ENCODE measurements at places on chromosomes 16 and 17.

- no peak for DNase-seq
Measured at GRCh38 chr17:27269201-27269600, 24.7 kb upstream of the WSB1 start.

DNA sequence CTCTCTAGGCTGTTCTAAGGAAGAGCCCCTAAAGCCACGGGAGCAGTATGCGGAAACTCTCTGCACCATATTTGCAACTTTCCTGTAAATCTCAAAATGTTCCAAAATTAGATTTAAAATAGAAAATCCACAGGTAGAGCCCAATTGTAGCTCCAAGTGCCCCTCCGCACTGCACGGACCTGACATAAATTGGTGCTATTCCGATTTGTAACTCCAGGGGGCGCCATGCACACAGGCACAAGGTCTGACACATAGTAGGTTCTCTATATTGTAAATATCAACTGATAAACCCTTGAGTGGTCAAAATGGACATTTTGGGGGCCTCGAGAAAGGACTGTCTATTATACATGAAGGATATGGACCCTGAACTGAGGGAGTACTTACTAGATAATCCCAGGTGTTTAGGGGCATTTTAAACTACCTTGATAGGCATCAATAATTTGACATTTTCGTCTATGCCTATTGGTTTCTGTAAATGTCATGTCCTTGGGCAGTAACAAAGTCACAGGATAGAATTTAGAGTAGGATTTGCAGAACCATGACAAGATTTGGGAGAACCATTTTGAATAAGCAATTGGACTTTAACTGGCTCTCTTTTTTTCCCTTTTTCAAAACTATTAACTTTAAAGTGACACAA lies 36.6 kb upstream of the TMEM132E start:
- DNase-seq = no peak

- no peak for DNase-seq
Measured at GRCh38 chr16:11147754-11148444, 108.1 kb downstream of the SOCS1 start.

GRCh38 chr16:56419740-56420548 lies 5.4 kb downstream of the AMFR start:
- no peak for DNase-seq

- peak; percentile 10 for DNase-seq
Measured at GRCh38 chr17:69141431-69142174, at the start of gene ABCA6. ABCA6 (minus strand) TSS chr17:69141895; CDS start chr17:69140703, 1,192 bp downstream.

GRCh38 chr16:11234884-11235702 lies 20.9 kb downstream of the SOCS1 start:
- no peak for DNase-seq

DNA sequence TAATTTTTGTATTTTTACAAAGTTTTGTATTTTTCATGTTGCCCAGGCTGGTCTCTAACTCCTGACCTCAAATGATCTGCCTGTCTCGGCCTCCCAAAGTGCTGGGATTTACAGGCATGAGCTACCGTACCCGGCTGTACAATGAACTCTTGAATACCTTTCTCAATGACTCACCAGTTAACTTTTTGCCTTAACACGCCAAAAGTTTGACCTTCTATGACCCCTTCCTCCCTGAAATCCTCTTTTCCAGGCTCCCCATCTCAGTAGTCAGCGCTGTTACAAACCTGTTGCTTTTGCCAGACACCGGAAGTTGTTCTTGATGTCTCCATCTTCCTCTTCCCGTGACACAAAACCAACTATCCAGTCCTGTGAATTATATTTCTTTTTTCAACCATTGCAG lies 158.1 kb upstream of the ASIC2 start:
- DNase-seq = no peak

DNA sequence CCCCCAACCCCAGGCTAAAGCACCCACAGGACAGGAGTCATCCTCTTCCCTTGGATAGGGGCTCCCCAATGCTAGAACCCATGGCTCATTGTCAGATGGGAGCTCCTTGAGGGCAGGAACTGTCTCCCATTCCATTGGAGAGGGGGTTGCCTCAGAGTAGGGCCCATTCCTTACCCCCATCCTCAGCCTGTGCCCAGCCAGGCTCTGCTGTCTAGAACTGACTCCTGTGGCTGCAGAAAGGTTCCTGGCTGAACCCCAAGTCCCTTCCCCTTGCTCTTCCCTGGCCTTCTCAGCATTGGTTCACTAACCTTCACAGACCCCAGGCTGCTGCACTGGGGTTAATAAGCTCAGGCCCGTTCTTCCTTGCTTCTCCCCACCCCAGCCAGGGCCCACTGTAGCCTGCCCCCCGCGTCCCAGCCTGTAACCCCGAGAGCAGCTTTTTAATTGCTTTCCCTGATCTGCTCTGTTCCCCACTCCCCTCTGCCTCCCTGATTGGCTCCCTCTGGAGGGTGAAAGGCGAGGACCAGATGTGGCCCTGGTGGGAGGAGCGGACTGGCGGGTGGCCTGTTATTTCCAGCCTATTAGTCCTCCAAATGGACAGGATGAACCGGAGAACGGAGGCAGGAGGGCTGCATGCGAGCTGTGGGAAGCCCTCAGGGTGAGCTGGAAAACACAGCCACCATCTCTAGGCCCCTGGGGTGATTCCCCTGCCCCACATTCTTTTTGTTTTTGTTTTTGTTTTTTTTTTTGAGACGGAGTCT lies 6.0 kb upstream of the GFAP start:
- no peak for DNase-seq

DNA sequence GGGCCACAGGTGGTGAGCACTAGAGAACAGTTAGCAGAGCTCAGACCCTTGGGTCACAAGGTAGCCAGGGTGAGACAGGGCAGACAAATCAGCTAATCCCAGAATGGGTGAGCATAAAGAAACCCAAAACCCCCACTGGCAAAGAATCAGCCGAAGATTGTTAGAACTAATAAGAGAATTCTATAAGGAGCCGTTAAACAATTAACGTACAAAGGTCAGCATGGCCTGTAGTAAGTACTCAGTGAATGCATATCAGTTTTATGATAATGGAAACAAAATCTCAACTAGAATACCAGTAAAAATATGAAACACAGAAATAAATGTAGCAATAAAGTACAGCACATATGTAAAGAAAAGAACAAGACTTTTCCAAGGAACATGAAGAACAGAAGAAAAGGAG lies 168.6 kb downstream of the NTN1 start:
- DNase-seq = no peak

- no peak for DNase-seq
Measured at GRCh38 chr16:35176449-35176848, 1717.0 kb downstream of the TP53TG3F start.

GRCh38 chr17:17042851-17043460 lies 699 bp downstream of the MPRIP start:
- DNase-seq = no peak

DNA sequence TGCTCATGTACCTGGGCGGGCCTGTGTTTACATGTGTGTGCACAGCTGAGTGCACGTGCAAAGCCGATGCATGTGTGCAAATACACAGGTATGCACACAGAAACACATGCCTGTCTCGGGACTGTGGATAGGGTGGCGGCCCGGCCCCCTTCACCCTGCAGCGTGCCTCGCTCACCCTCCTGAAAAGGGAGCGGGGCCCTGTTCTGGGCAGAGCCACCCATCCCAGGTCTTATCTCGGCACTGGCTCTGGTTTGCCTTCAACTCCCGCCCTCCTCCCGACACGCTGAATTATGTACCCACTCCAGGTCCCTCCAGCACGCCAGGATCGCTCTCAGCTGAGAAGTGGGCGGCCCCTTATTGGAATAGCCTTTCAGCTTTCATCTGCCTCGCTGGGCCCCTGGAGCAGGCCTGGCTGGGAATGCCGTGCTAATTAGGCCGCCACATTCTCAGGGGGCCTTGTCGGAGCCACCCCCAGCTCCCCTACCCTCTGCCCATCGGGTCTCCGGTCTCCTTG lies 77.8 kb downstream of the RTN4RL1 start:
- no peak for DNase-seq

DNA sequence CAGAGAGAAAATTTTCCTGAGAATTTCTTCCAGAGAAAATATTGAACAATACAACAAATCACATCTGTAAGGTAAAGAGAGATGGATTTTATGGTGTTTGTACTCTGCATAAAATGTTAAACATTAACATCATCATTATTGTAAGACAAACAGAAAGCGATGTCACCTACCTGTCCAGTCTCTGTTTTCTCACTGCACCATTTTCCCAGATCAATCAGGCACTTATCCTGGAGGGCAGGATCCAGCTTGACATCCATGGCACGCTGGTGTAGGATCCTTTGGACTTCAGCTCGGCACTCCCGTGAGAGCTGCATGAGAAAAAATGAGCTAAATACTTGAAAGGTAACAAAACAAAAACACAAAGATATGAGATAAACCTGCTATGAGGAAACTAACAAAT lies 55.9 kb upstream of the CLEC18B start:
- DNase-seq = no peak

GRCh38 chr16:77273815-77274214 lies 74.6 kb downstream of the SYCE1L start:
- peak; percentile 16 for DNase-seq

DNA sequence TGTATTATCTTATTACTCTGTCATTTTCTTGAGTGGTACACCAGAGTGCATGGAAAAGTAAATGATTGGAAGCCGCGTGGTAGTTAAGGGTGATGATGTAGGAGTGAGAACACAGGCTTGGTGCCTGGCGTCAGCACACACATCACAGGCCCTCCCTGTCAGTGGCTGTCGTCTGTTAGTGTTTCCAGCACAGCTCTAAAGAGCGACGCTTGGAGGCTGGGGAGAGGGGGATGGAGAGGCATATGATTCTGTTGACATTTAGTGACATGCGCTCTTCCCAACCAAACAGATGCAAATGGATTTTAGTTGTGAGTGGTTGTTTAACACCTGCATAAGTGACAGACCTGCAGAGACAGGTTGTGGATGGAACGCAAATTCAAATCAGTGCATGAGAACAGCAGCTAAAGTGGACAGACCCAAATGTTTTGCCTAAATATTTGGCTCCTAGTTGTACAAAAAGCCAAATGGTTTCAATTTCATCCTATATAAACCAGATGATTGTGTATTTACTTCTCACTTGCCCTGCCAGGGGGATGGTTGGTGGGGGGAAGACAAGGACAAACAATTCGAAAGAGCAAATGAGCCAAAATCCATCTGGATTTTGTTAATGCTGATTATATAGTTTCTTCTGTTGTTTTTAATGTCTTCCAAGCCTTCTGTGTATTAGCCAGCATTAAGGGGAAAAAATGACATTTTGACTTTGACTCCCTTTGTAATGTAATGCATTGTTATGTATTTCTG lies 222.3 kb downstream of the WWOX start:
- no peak for DNase-seq

GRCh38 chr17:73976676-73977521 lies 226.6 kb upstream of the RPL38 start:
- no peak for DNase-seq

GRCh38 chr17:12859520-12859919 lies 70.2 kb downstream of the ARHGAP44 start:
- no peak for DNase-seq

- no peak for DNase-seq
Measured at GRCh38 chr16:69838489-69838888, 76.4 kb downstream of the WWP2 start.

GRCh38 chr17:18105595-18105994 lies 3.0 kb upstream of the MYO15A start:
- no peak for DNase-seq

- DNase-seq = no peak
Measured at GRCh38 chr17:7886227-7887037, 2.2 kb upstream of the CHD3 start.

GRCh38 chr17:46995841-46996571 lies 17.0 kb upstream of the RPRML start:
- peak; percentile 1 for DNase-seq

- no peak for DNase-seq
Measured at GRCh38 chr17:78322327-78322857, 37.5 kb downstream of the SOCS3 start.

DNA sequence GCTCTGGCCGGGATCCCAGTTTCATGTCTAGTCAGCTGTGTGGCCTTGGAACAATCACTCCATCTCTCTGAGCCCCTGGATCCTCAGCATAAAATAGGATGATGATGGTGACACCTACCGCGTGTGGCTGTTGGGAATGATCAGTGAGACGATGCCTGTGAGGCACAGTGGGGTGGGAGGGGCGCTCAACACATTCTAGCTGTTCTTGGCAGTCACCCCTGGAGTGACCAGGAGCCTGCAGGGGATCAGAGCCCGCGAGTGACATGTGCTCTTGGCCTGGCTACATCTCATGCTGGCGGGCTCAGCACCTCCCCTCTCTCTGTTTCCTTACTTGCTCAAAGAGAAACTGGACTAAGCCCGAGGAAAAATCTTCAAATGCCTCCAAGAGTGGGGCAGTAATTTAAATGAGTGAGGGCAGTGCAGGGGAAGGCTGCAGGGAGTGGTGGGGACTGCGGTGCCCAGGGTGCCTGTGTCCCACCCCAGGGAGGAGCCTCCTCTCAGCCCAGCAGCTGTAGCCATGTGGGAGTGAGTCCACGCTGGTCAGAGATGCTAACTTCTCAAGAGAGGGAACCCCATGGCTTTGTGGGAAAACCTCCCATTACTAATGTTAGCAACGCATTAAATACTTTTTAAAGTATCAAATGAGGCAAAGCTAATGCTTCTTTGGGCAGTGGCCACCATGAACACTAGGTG lies 23.1 kb upstream of the DOK4 start:
- DNase-seq = no peak

DNA sequence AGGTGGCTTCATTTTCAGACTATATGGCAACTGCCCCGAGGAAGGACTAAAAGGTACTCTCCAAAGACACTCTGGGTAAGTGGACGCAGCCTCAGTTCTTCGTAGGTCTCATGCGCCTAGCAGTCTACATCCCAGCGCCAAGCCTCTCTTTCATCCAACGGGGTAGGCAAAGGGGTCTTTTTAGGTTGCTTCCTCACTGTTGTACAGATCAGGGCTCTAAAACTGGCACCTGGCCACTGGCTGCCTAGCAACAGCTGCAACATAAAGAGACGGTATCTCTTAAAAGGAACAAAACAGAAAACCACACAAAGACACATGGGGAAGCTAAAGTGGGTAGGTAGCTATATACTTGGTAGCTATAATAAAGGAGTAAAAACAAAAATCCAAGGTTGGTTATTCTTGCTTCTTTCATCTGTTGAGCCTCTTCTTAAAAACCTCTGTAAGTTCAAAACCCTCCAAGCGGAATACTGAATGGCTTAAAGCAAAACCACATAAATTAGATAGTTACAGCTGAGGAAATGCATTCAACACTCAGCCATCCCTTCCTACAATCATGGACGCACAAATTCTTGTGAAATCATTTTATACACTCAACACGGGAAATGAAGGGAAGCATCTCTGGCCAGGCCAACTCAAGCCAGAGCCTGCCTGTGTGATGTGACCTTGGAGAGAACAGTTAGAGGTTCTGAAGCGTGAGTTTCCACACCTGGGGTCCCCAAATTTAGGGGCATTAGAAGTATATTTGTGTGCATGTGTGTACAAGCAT lies 22.7 kb downstream of the CYTH1 start:
- no peak for DNase-seq

DNA sequence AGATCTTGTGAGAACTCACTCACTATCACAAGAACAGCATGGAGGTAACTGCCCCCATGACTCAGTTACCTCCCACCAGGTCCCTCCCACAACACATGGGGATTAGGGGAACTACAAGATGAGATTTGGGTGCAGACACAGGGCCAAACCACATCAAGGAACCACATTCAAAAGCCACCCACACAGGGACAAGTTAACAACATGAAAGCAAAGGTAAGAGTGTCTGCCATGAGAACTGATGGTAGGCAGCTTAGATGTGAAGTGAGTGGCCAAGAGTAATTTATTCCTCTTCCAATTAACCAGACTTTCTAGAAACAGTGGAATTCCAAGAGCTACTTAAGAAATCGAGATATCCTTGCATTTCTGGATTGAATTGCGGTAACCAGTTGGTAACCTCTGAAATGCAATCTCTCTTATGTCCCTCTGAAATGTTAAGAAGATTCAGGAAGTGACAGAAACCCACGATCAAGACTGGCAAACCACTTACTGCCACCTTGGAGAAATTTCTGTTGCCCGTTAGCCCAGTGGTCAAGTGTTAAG lies 167.4 kb upstream of the CACNG5 start:
- no peak for DNase-seq
